ENCODE measurements at places on chromosomes 5 and 9.

GRCh38 chr9:38096238-38096805 is 27.3 kb upstream of the SHB start:
- DNase-seq: no peak

GRCh38 chr9:121059998-121060636 is 10.0 kb upstream of the C5 start:
- DNase-seq: peak; percentile 70

DNA sequence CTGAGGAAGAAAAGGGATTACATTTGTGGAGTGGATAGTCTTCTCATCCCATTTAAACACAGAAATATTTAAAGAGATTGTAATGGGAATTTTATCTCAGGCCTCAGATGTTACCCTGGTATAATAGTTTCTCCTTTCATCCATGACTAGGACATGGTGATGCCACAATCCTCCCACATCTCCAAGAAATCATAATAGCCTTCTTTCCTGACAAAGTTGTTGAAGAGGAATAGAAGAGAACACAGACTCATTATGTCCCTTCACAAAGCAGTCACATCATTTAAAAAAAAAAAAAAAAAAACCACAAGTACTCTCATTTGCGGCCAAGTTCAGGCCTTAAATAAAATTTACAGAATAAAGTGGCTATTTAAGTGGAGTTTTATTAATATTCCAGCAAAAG is 359.6 kb downstream of the DEPDC1B start:
- DNase-seq: no peak

DNA sequence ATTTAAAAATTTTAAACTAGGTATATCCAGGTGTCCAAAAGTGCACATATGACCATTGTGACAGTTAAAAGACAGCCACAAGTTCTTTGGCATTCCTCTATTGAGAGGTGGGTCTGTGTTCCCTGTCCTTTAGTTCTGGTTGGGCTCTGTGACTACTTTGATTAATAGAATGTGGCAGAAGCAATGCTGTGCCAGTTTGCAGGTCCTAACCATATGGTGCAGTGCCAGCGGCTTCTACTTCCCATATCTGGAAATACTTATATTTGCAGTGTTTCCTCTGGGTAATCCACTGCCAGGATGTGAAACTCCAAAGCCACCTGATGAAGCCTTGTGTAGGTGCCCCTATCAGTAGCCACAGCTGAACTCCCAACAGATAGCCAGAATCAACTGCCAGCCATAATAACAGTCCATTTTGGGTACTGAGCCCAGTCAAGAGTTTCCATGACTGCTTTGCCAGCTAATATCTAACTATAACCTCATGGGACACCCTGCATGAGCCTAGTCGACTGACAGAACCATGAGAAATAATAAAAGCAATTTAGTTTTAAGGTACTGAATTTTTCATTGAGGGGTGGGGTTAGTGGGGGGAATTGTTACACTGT is 361.0 kb upstream of the SEMA6A start:
- DNase-seq: no peak

DNA sequence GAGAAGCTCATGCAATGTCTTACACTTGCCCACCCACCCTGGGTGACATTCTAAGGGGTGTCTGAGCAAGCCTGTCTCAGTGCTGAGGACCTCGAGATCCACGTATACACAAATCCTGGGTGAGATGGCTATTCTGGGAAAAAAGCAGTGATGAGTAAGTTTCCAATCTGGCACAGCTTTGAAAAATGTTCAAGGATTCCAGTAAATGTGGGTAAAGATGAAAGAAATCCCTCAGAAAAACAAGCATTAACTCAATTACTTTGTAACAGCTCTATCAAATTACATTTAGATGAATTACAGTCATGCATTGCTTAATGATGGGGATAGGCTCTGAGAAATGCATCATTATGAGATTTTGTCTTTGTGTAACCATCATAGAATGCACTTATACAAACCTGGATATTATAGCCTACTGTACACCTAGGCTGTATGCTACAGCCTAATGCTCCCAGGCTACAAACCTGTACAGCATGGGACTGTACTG is 26.9 kb downstream of the GOLM1 start:
- DNase-seq: no peak

GRCh38 chr9:6910032-6910431 is 152.3 kb downstream of the KDM4C start:
- DNase-seq: no peak

- DNase-seq: no peak
These were observed 309.3 kb upstream of the ACTBL2 start for GRCh38 chr5:57791875-57792274.

DNA sequence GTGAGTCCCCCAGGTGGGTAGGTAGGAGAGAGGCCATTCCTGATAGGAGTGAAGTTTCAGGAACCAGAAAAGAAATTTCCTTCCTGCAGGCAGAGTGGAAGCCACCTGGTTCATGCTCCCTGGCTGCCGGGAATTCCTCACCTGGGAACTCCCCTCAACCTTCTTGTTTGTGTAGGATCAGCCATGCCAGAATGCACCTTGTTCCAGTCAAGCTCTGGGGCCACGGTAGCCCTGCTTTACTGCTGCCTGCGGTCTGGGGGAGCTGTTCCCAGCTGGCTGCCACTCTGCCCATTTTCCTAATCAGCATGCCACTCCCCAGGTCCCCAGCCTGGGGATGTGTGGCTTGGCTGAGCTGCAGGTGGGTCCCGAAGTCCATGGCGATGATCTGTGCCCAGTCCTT is 18.7 kb upstream of the B4GALT1 start:
- no peak for DNase-seq

DNA sequence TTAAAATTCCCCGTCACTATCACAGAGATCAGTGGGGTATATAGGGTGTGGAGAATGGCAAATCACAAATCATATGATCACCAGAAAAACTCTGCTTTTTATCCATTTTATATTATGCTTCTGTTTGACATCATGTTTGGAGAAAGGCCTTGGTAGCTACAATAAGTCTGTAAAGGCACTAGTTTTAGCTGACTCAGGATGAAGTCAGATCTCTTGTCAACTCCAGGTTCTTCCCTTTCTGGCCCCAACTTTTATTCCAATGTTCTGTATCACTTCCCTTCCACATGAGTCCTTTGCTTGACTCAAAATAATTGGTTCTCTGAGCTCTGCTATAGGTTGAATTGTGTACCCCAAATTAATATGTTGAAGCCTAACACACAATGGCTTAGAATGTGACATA is 484.9 kb downstream of the PTPRD start:
- DNase-seq: no peak

- no peak for DNase-seq
These were observed 513.1 kb downstream of the PDE4D start for GRCh38 chr5:59380350-59380951.

DNA sequence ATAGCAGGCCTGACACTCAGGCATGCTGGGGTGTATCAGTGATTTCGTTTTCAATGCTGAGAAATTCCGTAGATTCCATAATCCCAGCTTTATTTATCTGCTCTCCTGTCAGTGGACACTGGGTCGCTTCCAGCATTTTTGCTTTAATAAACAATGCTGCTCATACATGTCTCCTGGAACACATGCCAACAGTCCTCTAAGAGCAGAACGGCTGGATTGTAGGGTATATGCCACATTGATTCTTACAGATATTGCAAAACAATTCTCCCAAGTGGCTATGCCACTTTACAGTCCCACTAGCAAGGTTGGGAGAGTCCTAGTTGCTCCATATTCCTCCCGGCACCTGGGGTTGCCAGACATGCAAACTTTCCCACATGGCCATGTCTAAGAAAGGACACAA is 81.9 kb downstream of the RAPGEF1 start:
- DNase-seq: peak; percentile 11

- DNase-seq: no peak
These were observed 24.2 kb downstream of the CLPTM1L start for GRCh38 chr5:1320436-1321344.

GRCh38 chr5:158155811-158156505 is 297.0 kb upstream of the CLINT1 start:
- DNase-seq: no peak

DNA sequence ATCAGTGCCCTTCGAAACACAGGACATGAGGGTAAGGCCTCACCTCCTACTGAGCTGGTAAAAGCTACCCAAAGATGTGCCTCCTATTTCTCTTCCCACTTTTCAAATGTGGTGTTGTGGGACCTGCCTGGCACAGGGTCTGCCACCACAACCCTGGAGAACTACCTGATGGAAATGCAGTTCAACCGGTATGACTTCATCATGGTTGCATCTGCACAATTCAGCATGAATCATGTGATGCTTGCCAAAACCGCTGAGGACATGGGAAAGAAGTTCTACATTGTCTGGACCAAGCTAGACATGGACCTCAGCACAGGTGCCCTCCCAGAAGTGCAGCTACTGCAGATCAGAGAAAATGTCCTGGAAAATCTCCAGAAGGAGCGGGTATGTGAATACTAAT is 1.9 kb downstream of the IRGM start:
- no peak for DNase-seq

DNA sequence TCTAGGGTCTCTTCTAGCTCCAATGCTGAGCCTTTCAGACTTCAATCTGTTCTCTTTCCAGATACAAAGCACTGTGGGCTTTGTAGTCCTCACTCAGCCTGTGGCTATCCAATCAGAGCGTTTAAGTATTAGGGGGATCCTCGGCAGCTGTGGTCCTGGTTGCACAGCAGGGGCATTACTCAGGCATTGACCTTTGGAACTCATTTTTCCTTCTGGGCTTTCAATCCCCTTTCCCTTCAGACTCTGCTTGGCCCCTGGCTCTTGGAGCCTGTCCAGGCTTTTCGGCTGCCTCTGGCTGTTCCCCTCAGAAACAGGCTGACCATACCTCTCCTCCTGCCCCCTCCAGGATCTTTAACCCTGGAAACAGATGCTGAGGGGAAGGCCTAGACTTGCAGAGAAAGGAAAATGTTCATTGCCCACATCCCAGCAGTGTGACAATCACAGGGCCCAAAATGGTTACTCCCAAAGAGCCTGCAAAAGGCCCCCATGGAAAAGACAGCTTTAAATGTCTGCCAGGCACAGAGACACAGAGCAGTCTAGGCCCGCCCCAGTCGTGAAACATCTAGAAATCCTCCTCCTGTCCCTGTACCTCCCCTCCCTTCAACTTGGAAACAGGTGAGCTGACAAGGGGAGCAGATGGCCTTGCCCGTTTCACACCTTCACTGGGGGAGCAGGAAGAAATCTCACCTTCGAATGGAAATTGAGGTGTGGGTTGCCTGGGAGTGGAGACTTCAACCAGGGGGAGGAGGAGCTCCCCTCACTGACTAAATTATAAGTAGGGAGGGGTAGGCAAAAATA is 13.7 kb downstream of the C1QTNF2 start:
- DNase-seq: no peak

DNA sequence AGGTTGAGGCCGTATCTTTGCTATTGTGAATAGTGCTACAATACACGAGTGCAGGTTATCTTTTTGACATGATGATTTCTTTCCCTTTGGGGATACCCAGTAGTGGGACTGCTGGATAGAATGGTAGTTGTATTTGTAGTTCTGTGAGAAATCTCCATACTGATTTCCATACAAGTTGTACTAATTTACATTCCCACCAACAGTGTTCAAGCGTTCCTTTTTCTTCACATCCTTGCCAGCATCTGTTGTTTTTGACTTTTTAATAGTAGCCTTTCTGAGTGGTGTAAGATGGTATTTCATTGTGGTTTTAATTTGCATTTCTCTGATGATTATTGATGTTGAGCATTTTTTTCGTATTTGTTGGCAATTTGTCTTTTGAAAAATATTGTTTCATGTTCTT is 41.4 kb downstream of the CNOT6 start:
- peak; percentile 54 for DNase-seq

- no peak for DNase-seq
These were observed 107.0 kb upstream of the MVB12B start for GRCh38 chr9:126219648-126220063.

- DNase-seq: no peak
These were observed 437.8 kb upstream of the ARRDC3 start for GRCh38 chr5:91820874-91821273.

DNA sequence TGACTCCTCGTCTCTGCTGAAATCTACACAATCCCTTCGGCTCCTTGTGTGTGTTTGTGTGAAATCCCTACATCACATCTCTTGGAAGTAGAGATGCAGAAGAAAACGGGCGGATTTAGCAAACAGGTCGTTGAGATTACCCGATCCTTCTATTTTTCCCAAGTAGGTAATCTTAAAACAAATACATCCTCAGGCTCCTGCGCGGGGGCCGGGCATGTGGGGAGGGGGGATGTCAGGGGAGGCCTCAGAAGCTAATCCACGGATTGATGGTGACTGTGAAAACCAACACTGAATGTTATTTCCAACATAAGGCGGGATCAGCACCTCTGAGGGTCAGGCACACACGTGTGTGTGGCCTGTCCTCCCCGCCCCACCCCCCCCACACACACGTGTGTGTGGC is 137.8 kb downstream of the ROR2 start:
- DNase-seq: no peak

GRCh38 chr5:17431272-17432050 is 66.6 kb upstream of the TAF11L2 start:
- no peak for DNase-seq

- DNase-seq: no peak
These were observed 47.5 kb downstream of the DBH start for GRCh38 chr9:133683586-133684120.

GRCh38 chr5:103218164-103218563 is 40.4 kb upstream of the MACIR start:
- no peak for DNase-seq

GRCh38 chr5:143176048-143176447 is 227.4 kb downstream of the NR3C1 start:
- DNase-seq: no peak

DNA sequence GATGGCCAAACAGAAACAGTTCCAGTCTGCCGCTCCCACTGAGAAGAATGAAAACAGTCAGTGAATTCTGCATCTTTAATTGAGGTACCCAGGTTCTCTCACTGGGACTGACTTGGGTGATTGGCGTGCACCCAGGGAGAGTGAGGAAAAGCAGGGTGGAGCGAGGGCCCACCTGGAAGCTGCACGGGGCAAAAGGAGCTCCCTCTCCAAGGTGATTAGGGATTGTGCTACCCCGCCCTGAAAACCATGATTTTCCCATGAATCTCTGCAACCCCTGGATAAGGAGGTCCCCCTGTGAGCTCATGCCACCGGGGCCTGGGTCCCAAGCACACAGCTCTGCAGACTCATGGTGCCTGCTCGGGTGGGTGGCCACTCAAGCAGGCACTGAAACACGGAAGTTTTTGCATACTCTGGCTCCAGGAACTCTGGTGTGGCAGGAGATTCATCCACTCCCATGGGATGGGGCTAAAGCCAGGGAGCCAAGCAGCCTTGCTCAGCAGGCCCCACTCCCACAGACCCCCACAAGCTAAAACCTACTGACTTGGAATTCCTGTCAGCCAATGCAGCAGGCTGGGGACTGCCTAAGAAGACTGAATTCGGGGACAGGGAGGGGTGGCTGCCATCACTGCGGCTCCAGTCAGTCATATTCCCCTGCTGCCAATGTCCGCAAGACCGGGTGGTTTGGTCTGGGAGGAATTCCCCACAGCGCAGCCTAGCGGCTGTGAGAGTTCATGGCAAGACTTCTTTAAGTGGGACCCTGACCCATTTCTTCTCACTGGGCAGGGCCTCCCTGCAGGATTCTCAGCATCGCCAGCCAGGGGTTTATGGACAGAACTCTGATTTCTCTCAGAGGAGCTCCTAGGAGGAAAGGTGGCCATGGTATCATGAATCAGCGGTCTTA is 652.2 kb upstream of the RGMB start:
- DNase-seq: no peak

GRCh38 chr9:27184556-27185351 is 75.7 kb downstream of the TEK start:
- no peak for DNase-seq

GRCh38 chr5:38258319-38259061 is at the start of gene EGFLAM:
EGFLAM (plus strand) TSS chr5:38258559; CDS start chr5:38258755, 196 bp downstream.
- DNase-seq: peak; percentile 68

- peak; percentile 19 for DNase-seq
These were observed 61.8 kb downstream of the DRD1 start for GRCh38 chr5:175382171-175382570.

GRCh38 chr5:147616421-147616820 is 106.6 kb upstream of the DPYSL3 start:
- no peak for DNase-seq

Data from NCI-H526 (cell line).